ENCODE measurements at places on chromosomes 4 and X.

DNA sequence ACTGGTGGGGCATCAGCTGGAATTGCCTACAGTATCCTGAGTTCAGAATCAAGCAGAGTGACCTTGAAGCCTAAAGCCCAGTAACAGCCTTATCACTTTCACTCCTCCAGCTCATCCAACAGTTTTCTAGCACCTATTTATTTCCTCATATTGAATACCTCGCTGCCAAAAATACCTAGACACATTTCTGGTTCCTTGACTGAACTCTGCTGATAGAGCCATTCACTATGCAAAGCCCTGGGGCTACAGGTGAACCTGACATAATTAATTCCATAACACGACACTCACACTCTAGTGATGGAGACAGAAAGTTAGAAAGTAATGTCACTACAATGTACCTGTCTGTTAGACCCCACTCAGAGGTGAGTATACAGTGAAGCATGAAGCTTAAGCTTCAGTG, 149.0 kb upstream of the STX18 start:
- DNase-seq = no peak

DNA sequence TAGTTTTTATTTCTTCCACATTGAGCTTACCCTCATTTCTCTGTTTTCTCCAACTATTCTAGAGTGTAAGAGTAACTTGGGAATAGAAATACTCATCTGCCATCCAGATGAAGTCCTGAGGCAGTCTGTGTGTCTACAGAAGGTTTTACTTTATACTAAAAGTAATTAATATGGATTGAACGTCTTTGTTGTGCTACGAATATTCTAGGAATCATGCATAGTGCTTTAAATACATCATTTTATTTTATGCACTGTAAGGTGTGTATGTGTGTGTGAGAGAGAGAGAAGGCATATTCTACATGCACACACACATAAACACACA, 305.7 kb downstream of the INPP4B start:
- DNase-seq = no peak

- peak; percentile 70 for DNase-seq
Measured at GRCh38 chr4:105022811-105023667, 123.6 kb upstream of the TET2 start.

DNA sequence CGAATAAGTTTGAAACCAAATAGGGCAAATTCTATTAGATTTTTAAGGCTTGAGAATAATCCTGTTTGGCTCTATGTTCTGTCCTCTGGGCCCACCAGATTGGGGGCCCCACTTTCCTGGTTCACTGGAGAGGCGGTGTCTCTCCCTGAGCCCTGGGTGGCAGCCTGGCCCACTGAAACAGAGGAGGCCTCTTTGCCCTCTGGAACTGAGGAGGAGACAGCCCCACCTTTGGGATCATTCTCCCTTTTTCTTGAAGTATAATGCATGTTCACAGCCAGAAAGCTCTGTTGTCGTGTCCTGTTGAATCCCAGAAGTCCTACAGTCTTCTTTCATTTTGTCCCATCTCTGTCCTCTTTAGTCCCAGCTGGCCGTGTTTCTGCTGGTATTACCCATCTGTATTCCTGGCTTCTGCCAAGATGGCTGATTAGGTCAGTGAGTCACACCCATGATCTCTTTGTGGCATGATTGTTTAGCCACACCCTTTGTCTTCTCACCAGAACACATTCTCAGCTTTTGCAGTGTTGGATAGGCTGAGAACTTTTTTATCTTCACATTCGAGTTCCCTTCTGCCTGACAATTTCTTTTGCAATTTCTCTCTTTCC, 8.1 kb upstream of the TBC1D25 start:
- peak; percentile 82 for DNase-seq

DNA sequence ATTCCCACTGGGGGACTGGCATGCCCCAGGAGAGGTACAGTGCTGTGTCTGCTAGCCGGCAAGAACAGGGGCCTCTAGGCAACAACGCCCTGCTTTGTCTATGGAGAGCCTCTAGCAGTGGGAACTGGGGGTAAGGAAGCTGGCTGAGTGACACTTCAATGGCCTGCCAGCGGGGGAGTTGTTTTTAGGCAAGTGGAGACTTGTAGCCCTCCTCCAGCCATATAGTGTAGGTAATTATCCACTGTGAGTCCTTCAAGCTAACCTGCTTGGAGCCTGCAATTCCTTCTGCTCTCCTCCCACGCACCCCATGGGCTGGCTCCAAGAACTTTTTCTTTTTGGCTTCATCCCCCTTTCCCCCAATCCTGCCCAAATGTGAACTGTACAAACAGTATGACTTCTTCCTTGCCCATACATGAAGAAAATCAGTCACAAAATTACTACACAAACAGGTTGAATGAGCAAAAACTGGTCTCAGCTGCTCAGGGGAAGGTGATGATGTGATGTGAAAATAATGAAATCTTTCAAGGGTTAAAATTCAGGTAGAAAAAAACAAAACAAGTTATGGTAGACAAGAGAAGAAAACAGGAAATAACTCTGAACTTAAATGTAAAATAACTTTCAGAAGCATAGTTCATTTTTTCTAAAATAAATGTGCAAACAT, 33.1 kb downstream of the LEF1 start:
- DNase-seq = no peak

- no peak for DNase-seq
Measured at GRCh38 chrX:70508296-70508911, 63.8 kb downstream of the DLG3 start.

DNA sequence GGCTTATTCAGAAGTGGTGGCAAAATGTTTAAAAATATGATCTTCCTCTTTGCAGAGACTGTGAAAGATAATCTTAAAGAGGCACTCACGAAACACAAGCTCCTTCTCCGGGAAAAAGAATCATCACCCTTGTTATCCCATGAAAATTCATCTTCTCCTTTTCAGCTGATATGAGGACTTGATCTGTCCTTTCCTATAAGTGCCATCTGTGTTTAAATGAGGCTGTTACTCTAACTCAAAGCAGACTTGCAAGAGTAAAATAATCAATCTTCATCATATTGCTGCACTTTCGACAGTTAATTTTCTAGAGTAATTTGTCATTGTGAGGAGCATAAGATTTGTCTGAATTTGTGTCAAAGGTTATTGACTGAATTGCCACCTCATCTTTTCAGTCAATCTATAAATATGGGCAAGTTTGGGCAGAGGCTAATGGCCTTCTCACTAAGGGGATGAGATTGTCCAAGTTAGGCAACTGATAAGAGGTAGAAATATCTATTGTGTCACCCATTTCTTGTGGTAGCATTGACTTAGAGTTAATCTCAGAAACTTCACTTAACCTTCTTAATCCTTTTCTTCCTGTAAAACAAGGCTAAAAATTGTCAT, 452.9 kb downstream of the GRXCR1 start:
- no peak for DNase-seq

- DNase-seq = peak; percentile 22
Measured at GRCh38 chr4:82780752-82781231, 17.8 kb downstream of the SCD5 start.

DNA sequence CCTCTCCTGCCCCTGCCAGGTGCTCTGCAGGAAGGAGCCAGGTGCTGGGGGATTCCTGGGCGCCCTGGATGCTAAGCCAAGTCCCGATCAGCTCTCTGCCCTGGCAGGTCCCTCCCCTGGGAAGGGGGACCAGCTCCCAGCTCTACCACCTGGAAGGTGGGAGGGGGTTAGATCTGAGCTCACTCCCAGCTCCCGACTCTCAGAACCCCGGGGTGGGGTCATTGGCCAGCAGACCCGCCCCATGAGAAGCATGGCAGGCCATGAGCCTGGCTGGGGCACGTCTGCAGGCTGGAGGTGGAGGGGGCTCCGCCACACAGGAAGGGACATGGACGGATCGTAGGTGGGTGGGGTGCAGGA, 83.4 kb upstream of the NKX1-1 start:
- no peak for DNase-seq

GRCh38 chr4:113411496-113411938, 350.0 kb downstream of the CAMK2D start:
- DNase-seq = peak; percentile 95

DNA sequence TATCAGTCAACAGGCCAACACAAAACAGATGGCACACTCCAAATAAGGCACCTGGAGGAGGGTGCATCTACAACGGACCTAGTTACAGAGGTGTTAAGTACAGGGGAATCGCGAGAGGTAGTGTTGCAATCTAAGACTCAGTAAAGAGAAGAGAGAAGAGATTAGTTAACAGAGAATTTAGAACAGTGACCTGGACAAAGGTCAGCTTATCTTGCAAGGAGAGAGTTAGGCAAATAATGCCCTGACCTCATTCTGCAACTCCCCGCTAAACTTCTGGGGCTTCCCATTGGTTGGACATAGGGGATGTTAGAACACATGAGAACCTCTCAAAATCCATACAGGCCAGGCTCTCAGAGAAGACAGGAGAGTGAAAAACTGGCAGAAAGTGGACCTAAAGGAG, 289.4 kb upstream of the GK2 start:
- no peak for DNase-seq
